ENCODE measurements at places on chromosomes 5 and 9.

DNA sequence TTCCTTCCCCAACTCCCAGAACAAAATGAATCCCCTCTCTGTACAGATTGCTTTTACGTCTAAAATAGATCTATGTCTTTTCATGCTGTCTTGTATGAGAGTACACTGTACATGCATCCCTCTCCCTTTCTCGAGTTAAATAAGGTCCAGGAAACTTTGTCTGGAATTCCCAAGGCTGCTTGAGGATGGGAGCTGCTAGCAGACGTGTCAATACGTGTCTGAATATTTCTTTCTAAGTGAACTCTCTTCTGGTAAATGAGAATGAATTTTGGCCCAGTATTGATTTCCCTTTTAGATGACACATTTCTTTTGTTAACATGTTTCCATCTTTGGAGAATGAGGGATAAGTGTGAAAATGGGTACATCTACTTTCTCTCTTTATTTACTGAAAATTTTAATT, 59.6 kb upstream of the GAS1 start:
- no peak for DNase-seq

- no peak for DNase-seq
These were observed 29.5 kb upstream of the ALDH1B1 start for GRCh38 chr9:38362852-38363588.

DNA sequence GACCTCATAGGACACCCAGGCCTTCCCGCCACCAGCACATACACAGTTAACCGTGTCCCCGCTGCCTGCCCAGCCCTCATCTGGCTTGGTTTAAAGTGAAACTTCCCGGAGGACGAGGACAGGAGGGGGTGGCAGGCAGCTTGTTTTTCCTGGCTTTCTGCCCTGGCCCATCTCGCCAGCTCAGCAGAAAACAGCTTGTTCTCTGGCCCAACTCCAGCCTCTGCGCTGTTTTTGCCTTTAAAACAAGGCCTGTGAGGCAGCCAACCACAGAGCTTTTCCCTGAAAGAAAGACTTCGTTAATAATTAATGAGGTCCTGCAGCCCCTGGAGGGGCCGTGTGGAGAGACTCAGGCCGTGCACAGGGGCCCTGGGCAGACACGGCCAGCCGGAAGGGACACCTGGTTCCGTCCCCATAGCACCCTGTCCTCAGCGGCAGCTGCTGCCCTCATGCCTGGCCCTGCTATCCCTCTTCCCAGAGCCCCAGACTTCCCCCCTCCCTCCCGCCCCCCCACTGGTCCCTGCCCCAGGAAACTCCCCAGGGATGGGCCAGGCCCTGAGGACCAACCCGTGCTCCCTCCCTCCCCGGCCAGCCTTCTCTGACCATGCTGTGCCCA, 108.7 kb downstream of the RXRA start:
- DNase-seq = no peak

DNA sequence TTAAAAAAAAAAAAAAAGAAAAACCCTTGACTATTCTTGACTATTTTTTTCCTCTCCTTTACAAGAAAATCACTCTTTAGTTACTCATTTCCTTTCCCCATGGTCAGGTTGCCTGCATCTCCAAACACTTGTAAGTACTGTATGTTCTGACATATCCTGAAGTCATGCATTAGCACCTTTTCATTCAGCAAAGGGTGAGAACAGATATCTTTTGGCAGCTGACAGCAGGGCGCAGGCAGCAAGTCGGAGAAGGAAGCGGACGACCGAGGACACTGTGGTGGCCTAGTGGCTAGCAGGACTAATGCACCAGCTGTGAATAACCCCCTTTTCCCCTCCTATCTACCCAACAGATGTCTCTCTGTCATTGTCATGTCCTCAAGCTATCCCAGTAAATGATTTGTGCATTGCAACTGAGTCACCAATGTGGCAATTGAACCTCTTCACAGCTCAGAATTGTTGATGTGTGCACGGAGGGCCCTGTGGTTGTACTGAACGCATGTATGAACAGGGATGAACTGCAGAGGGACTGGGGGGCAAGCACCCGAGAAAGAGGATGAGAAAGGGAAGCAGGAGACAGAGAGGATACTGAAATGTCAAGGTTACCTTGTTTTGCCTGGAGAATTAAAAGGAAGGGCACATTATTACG, 996.0 kb upstream of the ARRDC3 start:
- no peak for DNase-seq

DNA sequence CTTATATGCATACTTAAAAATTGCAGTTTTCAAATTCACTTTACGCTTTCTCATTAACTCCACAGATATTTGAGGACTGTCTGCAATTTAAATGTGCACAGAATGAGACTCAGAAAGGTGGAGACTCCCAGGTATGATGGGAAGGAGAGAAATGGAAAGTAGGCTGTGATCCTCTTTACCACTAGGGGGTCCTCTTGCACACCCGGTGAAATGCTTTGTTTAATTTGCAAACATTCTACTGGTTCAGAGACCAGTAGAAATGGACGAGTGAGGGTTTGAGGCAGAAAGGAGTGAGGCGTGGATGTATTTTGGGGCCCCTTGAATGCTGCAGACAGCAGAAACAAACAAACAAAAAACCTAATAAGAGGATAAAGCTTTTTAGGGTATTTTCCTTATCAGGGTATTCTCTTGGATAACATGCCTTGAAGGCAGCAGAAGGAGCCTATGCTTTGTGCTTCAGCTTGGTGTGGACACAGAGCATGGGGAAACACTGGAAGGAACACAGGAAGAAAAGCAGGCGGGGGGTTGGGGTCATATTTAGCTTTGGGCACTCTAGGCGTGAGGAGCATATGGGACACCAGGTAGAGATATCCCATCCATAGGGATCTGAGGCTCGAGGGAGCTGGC, 410.1 kb downstream of the DMRT2 start:
- DNase-seq = no peak

GRCh38 chr5:113075019-113075418, 98.4 kb downstream of the DCP2 start:
- no peak for DNase-seq

DNA sequence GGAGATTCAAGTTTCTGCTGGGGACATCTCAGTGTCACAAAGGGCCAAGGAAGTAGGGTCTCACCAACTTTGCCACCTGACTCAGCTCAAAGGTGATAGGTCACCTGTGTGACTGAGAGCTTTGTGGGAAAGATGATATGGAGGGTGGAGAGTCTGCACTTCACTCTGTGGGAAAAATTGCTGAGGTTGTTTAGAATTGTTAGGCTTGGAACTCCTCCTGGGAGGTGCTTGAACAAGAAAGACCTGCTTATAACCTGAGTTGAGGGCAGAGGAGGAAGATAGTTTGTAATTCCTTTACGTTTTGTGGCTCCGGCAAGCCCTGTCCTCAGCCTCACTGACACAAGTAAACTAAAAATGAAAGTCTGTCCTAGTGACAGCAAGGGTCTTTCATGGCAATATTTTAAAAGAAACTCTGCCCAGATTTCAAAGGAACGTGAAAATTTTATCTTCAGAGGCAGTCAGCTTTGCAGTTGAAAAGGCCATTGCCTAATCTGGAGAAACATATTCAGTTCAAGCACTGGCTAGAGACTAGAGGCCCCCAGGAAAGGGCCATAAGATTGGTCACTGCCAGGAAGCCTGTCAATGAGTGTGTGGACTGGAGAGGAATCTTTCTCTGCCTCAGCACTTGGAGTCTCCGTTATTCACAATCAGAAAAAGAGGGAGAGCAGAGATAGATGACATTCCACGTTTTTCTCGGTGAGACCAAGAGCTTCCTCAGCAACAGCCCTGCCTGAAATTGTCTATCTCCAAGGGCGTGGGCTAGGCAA, 23.2 kb downstream of the PCDHAC2 start:
- DNase-seq = no peak

DNA sequence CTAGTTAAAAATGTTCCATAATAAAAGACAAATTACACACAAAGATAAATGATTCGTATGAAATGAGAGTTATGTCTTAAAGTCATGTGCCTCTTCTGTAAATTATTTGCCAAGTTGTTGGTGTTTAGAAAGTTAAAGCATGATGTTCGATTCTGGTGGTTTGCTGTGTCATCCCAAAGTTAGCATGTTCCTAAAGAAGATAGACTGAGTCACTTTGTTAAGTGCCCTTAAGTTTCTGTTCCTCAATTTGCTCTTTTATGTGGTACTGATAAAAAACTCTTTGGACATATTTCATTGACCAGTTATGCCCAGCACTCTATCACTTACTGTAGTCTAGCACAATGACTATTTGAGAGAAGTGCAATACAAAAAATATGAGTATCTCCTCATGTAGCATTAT, 366.9 kb upstream of the ZNF608 start:
- DNase-seq = no peak

- DNase-seq = no peak
These were observed 220.0 kb downstream of the CACNA1B start for GRCh38 chr9:138097501-138097991.

DNA sequence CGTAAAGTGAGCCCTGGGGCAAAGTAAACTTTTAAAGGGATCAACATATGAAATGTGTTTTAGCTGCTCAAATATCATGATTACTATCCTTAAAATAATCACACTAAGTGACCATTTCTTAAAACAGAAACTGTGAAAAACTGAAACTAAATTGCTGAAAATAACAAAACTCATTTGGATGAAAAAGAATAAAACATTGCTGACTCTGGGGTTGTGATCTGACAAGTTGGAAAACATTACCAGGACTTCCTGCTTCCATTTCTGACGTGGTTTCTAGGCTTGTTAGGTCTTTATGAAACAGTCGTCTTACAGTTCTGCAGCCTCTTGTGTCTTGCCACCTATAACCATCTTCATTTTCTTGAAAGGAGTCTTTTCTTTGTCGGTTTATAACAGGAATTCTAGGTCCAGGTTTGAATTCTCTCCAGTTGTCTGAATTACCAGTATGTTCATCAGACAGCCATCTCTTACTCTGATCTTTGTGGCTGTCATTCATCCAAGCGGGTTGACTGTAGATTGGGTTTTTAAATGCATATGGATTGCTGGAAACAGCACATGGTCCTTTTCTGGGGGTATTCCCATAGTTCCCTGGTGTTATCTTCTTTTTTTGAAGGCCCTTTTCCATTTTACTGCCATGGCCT, 1.7 kb downstream of the TUT7 start:
- DNase-seq = peak; percentile 9

GRCh38 chr9:77375956-77376532, 198.7 kb downstream of the VPS13A start:
- DNase-seq = no peak
